ENCODE measurements at places on chromosomes 13 and 19. TPM values are rescaled to one million over a fixed set of nuclear protein-coding genes. Genes with fewer than 3 reads are reported as not detected.

The EDDM13 gene
- total RNA-seq = not detected

The NUP58 gene
- total RNA-seq = 31.9 TPM

The KLK3 gene
- 3.7 TPM for total RNA-seq

The VSTM1 gene
- total RNA-seq = not detected

The ARL11 gene
- 2.3 TPM for total RNA-seq

The OR7E24 gene
- not detected for total RNA-seq

The C13orf46 gene
- 1.8 TPM for total RNA-seq

The IFNL1 gene
- not detected for total RNA-seq

The HSPB6 gene
- 22.9 TPM for total RNA-seq

The DCT gene
- not detected for total RNA-seq

The CLEC17A gene
- total RNA-seq = not detected

The ATP7B gene
- 16.0 TPM for total RNA-seq

The TPTE2 gene
- total RNA-seq = not detected

The RB1 gene
- 29.3 TPM for total RNA-seq

The SYDE1 gene
- 3.8 TPM for total RNA-seq

The ZNF528 gene
- total RNA-seq = 21.9 TPM

The YJEFN3 gene
- total RNA-seq = 12.6 TPM

The DACH1 gene
- 6.5 TPM for total RNA-seq

The EDNRB gene
- total RNA-seq = 11.2 TPM

The IGSF23 gene
- not detected for total RNA-seq

The SMIM24 gene
- total RNA-seq = 8.5 TPM

The IL17D gene
- total RNA-seq = 1.5 TPM

The CLDND2 gene
- 2.1 TPM for total RNA-seq

The TSHZ3 gene
- 1.6 TPM for total RNA-seq

The ZNF470 gene
- 6.7 TPM for total RNA-seq

The HNRNPM gene
- 181 TPM for total RNA-seq

The CDKN2D gene
- total RNA-seq = 11.9 TPM

The IGFL4 gene
- total RNA-seq = not detected

The IGFL1 gene
- total RNA-seq = not detected

The ZNF610 gene
- 1.7 TPM for total RNA-seq

Data from mucosa of descending colon (tissue), 3 donors.